ENCODE measurements at places on chromosomes 7 and 10. TPM values are rescaled to one million over a fixed set of nuclear protein-coding genes. Genes with fewer than 3 reads are reported as not detected.

Gene GBX1
- not detected for total RNA-seq

Gene GNG11
- total RNA-seq = 64.1 TPM

Gene RSPH10B2
- total RNA-seq = 3.1 TPM

Gene ABI1
- 29.8 TPM for total RNA-seq

Gene ELOVL3
- not detected for total RNA-seq

Gene SFTPD
- not detected for total RNA-seq
